ENCODE measurements at places on chromosomes 12 and 14. TPM values are rescaled to one million over a fixed set of nuclear protein-coding genes. Genes with fewer than 3 reads are reported as not detected.

The LRTM2 gene
- total RNA-seq: not detected

The PAX9 gene
- total RNA-seq: not detected

DNA sequence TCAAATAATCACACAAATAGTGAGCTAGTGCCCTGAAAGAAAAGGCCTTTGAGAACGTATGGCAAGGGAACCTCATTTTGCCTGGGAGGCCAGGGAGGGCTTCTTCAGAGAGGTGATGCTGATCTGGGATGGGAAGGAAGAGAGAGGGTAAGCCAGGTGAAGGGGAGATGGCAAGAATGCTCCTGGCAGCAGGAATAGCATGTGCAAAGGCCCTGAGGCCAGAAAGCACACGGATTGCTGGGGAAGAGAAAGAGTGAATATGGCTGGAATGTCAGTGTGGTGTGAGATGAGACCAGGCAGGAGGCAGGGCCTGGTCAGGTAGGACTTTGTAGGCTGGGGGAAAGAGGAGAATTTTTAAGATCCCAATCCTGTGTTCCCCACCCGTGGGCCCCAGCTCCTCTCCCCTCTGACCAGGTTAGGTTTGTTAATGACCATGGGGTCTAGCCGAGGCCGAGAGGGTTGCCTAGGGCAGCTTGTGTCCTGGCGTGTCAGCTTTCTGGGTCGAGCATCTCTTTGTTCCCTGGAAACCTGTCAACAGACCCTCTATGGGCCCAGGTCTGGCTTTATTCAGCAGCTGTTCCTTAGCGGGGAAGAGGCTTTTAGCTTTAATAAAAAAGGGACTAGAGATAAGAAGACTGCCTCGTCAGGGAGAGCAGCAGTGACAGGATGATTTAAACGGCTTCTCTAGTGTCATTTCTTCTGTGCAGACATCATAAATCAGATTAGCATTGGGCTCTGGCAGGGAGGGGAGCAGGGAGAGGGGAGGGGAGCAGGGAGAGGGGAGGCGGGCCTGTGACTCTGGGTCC is 123.4 kb downstream of the ADCK1 start:
- DNase-seq: no peak
- peaks cover 23% of the 10 kb centered on the region for H3K36me3 ChIP-seq
- H3K27ac ChIP-seq: no peak overlapping the region
- H3K4me3 ChIP-seq: no peak overlapping the region

DNA sequence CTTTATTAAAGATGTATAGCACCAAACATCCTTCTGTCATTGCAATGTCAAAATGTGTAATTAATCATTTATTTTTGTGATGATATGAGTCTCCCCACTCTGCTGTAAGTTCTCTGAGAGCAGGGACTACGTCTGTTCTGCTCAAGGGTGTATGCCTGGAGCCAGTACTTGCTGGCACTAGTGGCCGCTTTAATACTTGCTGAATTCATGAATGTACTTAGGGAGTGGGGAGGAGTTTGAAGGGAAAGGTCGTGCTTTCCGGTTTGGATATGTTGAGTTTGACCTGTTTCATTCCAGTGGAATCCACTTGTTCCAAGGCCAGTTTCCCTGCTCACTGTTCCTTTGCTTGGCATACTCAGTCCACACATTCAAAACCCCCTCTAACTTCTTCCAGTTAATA is 1.9 kb upstream of the DCAF5 start:
- no peak overlapping the region for H3K27ac ChIP-seq
- peaks cover 31% of the 10 kb centered on the region for H3K4me1 ChIP-seq
- no peaks in the 10 kb centered on the region for H3K36me3 ChIP-seq
- no peak overlapping the region for H3K4me3 ChIP-seq

GRCh38 chr14:68341411-68342212 is 451.3 kb downstream of the ZFP36L1 start:
- peaks cover 20% of the 10 kb centered on the region for H3K4me1 ChIP-seq
- no peak for DNase-seq
- no peak overlapping the region for H3K27ac ChIP-seq
